Spleen (tissue), 13 donors: ENCODE measurements at places on chromosomes 5 and 9. TPM values are rescaled to one million over a fixed set of nuclear protein-coding genes. Genes with fewer than 3 reads are reported as not detected.
A peak's percentile ranks its signal among the peaks of the same experiment; 100 is the strongest.

Gene WNT8A
- not detected for total RNA-seq

Gene C1QTNF2
- total RNA-seq, result 0.17 TPM

- H3K27ac ChIP-seq, result no peak overlapping the region
- H3K4me1 ChIP-seq, result peaks cover 43% of the 10 kb centered on the region
- H3K4me3 ChIP-seq, result no peak overlapping the region
- peak; percentile 84 for DNase-seq
These were observed 2.5 kb upstream of the MAPK9 start for GRCh38 chr5:180294411-180294810.

DNA sequence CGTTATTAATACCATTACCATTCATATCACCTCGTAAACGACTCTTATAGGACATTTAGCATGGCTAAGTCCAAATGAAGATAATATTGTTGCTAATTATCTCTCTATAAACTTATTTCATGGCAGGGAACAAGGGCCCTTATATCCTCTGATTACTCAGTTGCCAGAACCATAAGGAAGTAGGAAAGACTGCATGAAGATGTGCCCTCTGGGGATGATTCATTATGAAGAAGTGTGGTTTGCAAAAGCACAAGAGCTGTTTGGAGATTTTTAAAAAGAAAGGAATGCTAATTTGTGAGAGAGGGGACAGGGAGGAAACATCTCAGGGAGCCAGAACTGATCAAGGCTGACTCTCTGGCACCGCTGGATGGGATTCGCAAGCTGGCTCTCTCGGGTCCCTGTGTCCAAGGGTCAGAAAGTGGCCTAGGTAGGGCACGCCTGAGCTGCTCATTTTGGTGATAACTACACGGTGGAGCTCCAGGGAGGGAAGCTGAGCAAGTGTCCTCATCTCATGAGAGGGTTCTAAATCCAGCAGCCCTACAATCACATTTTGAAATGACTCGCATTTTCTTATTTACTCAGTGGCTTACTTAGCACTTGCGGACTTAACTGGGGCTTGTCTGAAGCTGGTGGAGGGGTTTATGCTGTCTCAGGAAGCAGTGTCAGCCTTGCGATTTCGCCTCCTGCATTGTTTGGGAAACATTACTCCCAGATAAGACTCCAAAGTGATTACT is 136.8 kb downstream of the C5orf15 start:
- no peaks in the 10 kb centered on the region for H3K27me3 ChIP-seq
- DNase-seq, result no peak
- no peak overlapping the region for H3K27ac ChIP-seq
- no peaks in the 10 kb centered on the region for H3K4me1 ChIP-seq
- H3K36me3 ChIP-seq, result no peaks in the 10 kb centered on the region
